CD14-positive monocyte (primary cell): ENCODE measurements at places on chromosomes 5 and 9. TPM values are rescaled to one million over a fixed set of nuclear protein-coding genes. Genes with fewer than 3 reads are reported as not detected.

- no peak for DNase-seq
- no peak overlapping the region for H3K27ac ChIP-seq
- H3K4me1 ChIP-seq: peaks cover 5% of the 10 kb centered on the region
- no peaks in the 10 kb centered on the region for H3K27me3 ChIP-seq
Measured at GRCh38 chr5:18702821-18703220, 1068.6 kb downstream of the TAF11L14 start.

DNA sequence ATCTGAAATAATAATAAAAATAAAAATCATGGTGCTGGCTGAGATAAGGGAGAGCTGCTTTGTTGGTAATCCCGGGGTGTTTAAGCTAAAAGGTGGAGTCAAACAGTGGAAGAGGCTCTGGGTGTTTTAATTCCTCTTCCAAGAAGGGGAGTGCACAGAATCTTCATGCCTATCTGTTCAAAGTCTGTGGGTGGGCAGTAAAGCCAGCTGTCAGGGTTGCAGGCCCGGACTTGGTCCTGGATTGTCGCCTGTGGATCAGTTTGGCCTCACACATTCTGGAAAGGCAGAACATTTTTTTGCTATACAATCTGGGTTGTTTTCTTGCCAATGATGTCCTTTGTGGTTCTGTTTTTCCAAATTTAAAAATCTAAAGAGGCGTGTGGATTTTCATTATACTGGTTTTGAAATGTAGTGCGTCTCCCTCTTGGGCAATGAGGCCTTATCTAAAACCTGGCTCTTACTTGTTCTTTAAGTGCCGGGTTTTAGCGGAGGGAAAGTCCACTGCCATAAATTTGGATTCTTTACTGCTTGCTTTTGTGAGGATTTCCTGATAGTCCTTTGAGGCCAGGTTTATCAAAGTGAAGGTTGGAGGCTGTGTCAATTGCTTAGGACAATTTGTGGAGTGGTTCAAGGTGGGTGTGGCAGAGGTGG is 5.8 kb downstream of the ANKDD1B start:
- no peak for DNase-seq
- H3K36me3 ChIP-seq: no peaks in the 10 kb centered on the region
- no peak overlapping the region for H3K4me3 ChIP-seq
- no peak overlapping the region for H3K27ac ChIP-seq

DNA sequence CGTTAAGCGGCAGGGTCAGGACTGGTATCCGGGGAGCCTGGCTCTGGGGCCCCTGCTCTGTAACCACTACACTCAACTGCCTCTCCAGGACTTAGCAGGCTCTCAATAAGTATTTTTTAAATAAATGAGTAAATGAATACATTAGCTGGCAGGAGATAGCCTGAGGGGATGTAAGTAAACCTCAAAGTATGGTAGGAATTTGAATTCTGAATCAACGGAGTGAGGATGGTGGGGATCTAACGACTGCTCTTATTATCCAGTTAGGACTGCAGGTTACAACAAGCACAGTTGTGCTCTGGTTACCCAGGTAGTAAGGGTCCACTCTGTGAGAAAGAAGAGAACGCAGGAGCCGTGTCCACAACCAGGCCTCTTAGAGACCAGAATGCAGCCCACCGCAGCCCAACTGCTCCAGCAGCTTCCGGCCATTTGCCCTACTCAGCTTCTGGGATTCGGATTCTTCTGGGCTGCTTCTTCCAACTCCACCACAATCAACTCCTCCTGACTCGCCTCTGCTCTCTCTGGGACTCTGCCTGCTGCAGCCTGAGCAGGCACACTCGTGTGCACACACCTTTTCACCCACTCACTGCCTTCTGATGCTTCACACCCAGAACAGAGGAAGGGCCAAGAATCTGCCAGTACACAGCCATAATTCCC is 52.6 kb downstream of the MED27 start:
- no peak for DNase-seq
- no peaks in the 10 kb centered on the region for H3K36me3 ChIP-seq
- H3K4me3 ChIP-seq: no peak overlapping the region
- H3K27ac ChIP-seq: no peak overlapping the region
- no peaks in the 10 kb centered on the region for H3K27me3 ChIP-seq
- H3K4me1 ChIP-seq: no peaks in the 10 kb centered on the region

DNA sequence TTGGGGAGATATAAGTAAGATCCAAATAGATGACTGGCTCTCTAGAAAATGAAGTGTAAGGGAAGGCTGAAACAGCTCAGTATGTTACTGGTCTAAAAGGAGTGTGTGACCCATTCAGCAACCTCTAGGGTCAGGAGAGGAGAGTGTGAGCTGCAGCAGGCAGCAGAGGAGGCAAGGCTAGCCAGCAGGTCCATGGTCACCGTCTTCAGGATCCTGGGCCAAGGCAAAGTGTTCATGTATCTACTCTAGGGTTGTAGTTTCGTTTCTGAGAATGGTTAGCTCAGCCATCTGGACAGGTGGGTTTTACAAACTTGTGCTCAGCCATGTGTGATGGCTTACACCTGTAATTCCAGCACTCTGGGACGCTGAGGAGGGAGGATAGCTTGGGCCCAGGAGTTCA is 13.7 kb downstream of the MYO10 start:
- no peaks in the 10 kb centered on the region for H3K27me3 ChIP-seq
- no peak for DNase-seq
- H3K4me3 ChIP-seq: no peak overlapping the region
- H3K27ac ChIP-seq: no peak overlapping the region
- no peaks in the 10 kb centered on the region for H3K36me3 ChIP-seq

Gene IL13
- not detected for polyA plus RNA-seq

- H3K4me1 ChIP-seq: peaks cover 18% of the 10 kb centered on the region
- H3K27ac ChIP-seq: no peak overlapping the region
- peaks cover 15% of the 10 kb centered on the region for H3K36me3 ChIP-seq
- H3K27me3 ChIP-seq: no peaks in the 10 kb centered on the region
Measured at GRCh38 chr5:126866851-126867636, 90.1 kb downstream of the LMNB1 start.

GRCh38 chr9:110106661-110107060 is 101.3 kb downstream of the C9orf152 start:
- no peak overlapping the region for H3K27ac ChIP-seq
- no peak for DNase-seq
- H3K36me3 ChIP-seq: no peaks in the 10 kb centered on the region
- H3K4me1 ChIP-seq: peaks cover 2% of the 10 kb centered on the region
- no peaks in the 10 kb centered on the region for H3K27me3 ChIP-seq

DNA sequence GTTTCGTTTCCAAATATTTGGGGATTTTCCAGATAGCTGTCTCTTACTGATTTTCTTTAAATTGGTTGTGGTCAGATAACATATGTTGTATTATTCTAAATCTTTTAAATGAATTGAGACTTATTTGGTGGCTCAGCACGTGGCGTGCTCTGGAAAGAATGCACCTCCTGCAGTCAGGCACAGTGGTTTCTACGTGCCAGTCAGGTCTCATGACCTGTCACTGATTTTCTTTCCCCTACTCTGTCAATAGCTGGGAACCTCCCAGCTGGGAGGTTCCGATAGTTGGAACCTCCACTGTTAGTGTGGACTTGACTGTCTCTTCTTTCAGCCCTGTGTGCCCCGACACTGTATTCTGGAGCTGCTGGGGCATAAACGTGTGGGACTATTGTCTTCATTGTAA is 27.6 kb downstream of the TRIP13 start:
- no peaks in the 10 kb centered on the region for H3K27me3 ChIP-seq
- DNase-seq: no peak
- no peak overlapping the region for H3K27ac ChIP-seq
- H3K36me3 ChIP-seq: peaks cover 8% of the 10 kb centered on the region
- no peak overlapping the region for H3K4me3 ChIP-seq
- H3K4me1 ChIP-seq: no peaks in the 10 kb centered on the region

Gene FGF10
- polyA plus RNA-seq: not detected

DNA sequence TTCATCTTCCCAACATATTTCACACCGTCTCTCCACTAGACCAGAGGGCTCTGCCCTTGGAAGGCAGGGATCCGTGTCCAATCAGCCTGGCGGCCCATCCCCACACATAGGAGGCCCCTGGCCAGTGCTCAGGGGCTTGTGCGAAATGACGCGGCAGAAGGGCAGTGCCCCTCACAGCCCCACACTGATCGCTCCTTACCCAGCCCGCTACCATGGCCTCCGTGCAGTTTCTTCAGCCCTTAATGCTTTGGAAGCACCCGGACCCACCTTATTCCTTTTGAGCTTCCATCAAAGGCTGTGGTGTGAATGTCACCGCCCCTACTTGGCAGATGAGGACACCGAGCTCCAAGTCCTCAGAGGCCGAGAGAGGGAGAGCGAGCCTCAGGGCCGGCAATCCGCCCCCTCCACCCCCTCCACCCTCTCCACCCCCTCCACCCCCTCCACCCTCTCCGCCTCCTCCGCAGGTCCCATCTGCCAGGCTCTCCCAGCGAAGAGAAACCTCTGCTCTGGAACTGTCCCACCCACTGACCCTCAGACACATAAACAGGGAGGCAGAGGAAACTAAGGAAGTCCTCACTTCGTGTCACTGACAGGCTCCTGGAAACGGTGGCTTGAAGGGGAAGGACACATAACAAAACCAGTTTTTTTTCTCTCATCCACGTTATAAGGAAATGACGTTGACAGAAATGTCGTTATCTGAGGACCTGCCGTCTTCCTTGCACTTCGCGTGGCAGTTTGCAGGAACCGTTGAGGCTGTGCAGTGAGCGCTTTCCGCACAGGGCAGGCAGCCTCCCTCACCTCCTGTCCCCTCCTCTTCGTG is 13.9 kb downstream of the QSOX2 start:
- no peaks in the 10 kb centered on the region for H3K36me3 ChIP-seq
- no peaks in the 10 kb centered on the region for H3K27me3 ChIP-seq
- peak overlapping the region; percentile 16 for H3K4me3 ChIP-seq

Gene KCNV2
- polyA plus RNA-seq: not detected in 2 replicates

Gene NDOR1
- polyA plus RNA-seq: 5.2 TPM

DNA sequence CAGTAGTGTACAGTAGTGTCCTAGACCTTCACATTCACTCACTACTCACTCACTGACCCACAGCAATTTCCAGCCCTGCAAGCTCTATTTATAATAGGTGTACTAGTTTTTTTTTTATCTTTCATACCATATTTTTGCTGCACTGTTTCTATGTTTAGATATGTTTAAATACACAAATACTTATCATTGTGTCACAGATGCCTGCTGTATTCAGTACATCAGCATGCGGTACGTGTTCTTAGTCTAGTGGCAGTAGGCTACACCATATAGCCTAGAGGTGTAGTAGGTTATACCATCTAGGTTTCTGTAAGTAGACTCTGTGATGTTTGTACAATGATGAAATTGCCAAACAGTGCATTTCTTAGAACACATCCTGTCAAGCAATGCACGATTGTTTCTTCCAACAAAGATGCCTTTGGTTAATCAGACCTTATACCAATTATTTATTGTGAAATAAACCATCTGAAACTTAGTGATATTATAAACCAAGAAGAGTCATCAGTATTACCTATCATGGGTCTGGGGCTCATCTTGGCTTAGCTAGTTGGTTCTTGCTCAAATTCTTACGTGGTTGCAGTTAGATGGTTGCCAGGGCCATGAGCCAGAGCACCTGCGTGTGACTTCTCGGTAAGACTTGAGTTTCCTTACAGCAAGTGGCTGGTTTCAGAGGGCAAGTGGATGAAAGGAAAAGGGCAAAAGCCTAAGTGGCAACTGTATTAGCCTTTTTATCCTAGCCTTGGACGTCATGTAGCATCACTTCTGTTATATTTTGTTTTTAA is 41.1 kb downstream of the ERBIN start:
- no peaks in the 10 kb centered on the region for H3K4me1 ChIP-seq
- no peaks in the 10 kb centered on the region for H3K27me3 ChIP-seq
- no peak for DNase-seq
- no peak overlapping the region for H3K27ac ChIP-seq
- H3K36me3 ChIP-seq: no peaks in the 10 kb centered on the region
- H3K4me3 ChIP-seq: no peak overlapping the region
